ENCODE measurements at places on chromosomes 7 and 10.

DNA sequence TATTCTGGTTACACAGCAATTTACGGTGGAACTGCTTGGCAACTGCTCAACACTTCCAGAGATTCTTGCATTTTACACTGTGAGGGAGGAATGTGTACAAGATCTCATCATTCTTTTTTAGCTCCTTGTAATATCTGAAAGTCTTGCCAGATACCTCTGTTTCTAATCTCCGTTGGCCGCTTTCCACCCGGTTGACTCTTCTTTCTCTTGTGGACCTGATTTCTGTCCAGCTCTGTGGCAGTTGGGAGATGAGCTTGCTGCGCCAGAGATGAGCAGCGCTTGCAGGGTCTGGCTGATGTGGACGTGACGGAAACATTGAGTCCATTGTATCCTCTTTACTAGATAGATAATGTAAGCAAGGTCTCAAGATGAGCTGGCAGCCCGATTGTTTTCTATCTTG is 27.6 kb downstream of the SPAG6 start:
- no peak for DNase-seq

- DNase-seq = no peak
Measured at GRCh38 chr10:119377451-119377957, 165.0 kb downstream of the RGS10 start.

- DNase-seq = no peak
Measured at GRCh38 chr7:36532981-36533499, 143.4 kb downstream of the ANLN start.

DNA sequence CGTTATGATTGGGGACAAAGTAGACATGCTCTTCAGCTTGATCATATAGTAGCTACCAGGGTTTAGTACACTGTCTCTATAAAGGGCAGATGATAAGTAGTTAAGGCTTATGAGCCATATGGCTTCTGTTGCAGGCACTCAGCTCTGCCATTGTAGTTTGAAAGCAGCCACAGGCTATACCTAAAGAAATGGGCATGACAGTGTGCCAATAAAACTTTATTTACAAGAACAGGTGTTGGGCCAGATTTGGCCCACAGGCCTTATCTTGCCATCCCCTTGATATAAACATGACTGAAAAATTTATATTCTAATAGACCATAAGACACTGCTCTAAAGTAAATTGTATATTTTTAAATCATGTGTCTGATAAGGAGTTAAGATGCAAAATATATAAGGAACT is 36.6 kb downstream of the GRK5 start:
- DNase-seq = no peak

- no peak for DNase-seq
Measured at GRCh38 chr10:71978476-71978875, 14.3 kb downstream of the CHST3 start.

All from SHP77 treated with DMSO at 0.1 percent for 48 hours (cell line).